ENCODE measurements at places on chromosomes 11 and 22.

DNA sequence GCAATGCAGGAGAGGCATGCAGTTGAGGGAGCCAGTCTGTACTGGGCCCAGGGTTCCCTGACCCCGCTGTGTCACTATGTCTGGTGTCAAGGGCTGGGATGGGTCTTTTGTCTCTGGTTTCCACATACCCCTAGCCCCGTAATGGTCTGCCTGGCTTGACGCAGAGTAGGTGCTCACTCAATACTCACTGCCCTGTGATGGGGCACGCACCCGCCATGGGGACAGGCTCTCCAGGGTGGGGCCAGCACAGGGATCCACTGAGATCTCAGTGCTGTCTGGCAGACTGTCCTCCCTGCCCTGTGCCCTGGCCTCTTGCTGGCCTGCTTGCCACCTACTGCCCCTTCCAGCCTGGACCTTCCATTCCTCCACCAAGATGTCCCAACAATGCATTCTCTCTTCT lies 101.7 kb upstream of the CD82 start:
- DNase-seq: no peak

DNA sequence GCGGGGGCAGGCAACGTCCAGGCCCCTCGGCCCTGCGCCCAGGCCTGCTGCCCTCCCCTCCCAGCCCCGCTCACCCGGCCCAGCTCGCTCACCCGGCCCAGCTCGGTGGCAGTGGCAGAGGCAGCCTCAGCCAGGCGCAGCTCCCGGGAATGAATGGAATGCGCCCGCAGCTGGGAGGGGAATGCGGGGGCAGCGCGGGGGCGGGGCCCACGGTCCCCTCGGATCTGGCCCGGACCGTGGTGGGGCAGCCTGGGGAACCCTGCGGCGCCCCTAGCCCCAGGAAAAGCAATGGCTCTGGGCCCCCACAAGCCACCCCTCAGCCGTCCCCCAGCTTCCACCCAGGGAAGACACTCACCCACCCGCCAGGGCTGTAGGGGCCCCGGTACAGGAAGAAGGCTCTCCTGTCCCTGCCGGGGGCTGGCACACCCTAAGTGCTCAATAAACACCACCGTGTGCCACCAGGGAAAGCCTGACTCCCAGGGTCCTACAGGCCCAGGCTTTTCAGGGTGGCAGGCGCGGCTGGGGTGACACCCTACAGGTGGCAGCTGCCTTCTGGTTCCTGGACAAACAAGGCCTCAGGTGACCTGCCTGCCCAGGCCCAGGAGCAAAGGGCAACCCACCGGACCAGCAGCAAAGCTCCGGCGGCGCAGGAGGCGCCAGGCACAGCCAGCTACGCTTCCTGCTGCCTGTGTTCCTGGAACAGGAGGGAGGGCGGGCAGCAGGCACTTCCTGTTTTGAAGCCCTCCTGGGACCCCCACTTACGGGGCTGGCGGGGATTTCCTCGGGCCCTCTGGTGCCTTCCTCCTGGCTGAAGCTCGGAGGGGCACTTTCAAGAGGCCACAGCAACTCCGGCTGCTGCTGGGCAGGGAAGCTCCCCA lies 13.8 kb downstream of the PLXNB2 start:
- DNase-seq: no peak

GRCh38 chr22:29772170-29772641 lies 5.0 kb downstream of the UQCR10 start:
- no peak for DNase-seq

- DNase-seq: no peak
Observed at GRCh38 chr11:1868636-1869291, 15.9 kb downstream of the LSP1 start.

- DNase-seq: no peak
Observed at GRCh38 chr11:61682093-61682732, 2.0 kb downstream of the DAGLA start.

GRCh38 chr11:61531044-61531443 lies 22.5 kb downstream of the LRRC10B start:
- DNase-seq: no peak

DNA sequence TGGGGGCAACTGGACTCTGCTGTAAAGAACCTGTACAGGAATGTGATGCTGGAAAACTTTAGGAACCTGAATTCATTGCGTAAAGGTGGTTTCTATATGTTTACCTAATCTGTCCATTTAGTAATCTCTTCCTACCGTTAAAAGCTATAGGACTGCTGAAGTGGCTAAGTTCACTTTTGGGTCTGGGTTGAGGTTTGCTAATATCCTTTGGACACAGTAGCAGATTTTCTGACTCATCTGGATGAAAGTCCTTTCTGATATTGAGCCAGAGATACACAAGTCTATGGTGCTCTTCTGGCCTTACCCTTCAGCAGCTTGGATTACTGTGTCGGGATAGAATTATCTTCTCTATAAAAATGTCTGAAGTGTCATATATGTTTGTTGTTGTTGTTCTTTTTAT lies 16.9 kb downstream of the ZNF215 start:
- no peak for DNase-seq

- DNase-seq: no peak
Observed at GRCh38 chr11:43765194-43765593, 84.7 kb downstream of the HSD17B12 start.

- DNase-seq: no peak
Observed at GRCh38 chr22:21741059-21741458, 5.5 kb upstream of the YPEL1 start.

GRCh38 chr11:69750875-69751597 lies 24.1 kb downstream of the FGF4 start:
- no peak for DNase-seq

DNA sequence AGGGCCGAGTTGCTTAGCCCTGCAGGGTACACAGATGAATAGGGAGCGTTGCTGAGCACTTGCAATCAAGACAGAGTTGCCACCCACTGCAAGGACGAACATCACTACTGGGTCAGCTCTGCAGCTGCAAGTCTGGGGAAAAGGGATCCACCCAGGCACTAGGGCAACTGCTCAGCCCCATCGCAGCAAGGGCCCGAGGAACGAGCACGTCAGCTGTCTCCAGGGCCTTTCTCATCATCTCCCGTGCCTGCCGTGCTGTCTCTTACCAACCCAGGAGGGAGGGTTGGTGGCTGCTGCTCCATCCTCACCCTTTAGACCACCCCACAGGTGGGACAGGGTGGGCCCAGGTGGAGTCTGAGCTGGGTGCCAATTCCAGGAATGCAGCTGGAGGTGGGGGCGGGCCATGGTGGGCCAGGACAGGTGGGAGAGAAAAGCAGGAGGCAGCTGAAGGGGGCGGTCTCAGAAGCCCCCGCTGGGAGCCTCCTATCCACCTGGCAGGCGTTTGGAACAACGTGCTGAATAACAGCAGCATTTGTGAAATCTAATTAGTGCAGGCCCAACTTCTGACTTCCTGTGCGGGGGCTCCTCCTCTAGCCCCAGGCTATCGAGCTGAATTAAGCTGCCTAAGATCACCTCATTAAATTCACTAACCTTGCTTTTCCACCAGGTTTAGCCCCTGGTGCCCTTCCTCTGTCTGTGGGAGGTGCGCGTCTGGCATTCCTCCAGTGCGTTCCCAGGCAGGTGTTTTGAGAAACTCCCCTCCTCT lies 252.5 kb downstream of the ST3GAL4 start:
- DNase-seq: no peak
